Suppressor macrophage treated with lipopolysaccharide for 4 hours (primary cell): ENCODE measurements at places on chromosomes 2 and 18.
A peak's percentile ranks its signal among the peaks of the same experiment; 100 is the strongest.

DNA sequence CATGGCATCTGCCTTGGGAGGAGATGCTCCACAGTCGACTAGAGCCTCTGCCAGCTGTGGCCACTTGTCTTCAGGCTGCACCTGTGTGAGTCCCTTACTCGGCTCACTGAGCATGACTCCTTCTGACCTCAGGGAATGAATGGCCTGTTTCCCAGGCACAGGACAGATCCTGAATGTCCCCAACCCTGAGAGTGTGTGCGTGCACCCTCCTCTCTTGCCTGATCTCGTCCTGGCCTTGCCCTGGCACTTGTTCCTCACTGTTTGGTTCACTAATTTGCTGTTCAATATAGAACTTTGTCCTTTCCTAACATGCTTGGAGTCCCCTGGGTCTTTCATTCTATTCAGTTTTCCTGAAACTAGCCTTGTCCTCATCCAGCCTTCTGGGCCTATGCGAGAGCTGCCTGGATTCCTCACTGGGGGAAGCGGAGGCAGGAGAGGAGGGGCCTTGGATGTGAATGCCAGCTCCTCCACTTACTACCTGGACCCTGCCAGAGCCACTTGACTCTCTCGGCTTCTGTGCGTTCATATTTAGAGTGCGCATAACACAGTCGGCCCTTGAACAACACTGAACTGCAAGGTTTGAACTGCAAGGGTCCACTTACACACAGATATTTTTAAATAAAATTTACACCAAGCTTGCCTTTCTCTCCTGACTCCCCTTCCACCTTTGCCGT is 184.8 kb downstream of the ACKR3 start:
- no peak for DNase-seq

GRCh38 chr18:70671889-70672565 is 383.2 kb downstream of the SOCS6 start:
- DNase-seq: no peak

- no peak for DNase-seq
Observed at GRCh38 chr2:48984922-48985321, 169.4 kb downstream of the FSHR start.

- peak; percentile 5 for DNase-seq
Observed at GRCh38 chr2:231926761-231927565, 767 bp upstream of the NPPC start.

DNA sequence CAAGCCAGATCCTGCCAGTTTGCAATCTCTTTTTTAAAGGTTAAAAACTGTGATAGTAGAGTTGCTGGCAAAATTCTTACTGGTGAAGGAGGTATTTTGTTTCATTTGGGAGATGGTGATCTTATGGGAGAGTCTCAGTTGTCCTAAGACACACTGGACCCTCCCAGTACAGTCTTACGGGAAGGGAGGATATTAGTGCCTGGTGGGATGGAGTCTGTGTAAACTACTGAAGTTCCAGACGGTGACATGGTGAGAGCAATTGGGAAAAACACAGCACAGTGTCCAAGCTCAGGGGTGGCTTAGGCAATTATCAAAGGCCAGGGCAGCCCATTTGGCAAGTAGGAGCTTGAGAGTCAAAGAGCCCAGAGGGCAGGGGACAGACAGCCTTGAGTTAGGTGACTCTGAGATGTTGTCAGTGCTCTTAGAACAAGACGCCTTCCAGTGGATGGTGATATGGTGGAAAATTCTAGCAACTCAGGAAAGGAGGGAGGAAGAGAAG is 143.7 kb upstream of the CCDC68 start:
- no peak for DNase-seq

- peak; percentile 69 for DNase-seq
Observed at GRCh38 chr2:170716851-170717598, 1.9 kb downstream of the SP5 start.

DNA sequence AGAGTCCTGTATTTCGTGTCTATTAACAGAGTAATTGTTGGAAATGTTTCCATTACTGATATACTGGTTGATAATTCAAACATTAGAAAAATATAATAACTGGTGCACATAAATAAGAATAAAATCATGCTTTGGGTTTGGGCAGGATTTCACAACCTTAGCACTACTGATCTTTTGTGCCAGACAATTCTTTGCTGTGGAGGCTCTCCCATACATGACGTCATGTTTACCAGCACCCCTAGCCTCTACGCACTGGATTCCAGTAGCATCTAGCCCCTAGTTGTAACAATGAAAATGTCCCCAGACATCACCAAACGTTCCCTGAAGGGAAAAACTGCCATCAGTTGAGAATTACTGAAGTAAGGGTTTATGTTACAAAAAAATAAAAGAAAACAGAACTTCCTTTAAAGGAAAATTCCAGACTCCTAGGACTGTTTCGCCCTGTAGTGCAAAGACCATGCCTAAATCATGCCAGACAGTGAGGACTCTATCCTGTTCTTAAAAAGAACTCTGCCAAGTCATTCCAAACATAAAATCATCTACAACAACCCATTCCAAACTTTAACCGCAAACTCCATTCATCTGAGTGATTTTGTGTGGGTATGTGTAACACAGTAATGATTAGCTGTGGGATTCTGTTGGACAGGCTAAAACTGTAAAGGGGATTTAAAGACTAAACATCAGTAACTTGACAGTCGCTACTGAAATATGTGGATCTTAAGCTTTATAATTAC is 313.4 kb upstream of the CCDC68 start:
- no peak for DNase-seq

DNA sequence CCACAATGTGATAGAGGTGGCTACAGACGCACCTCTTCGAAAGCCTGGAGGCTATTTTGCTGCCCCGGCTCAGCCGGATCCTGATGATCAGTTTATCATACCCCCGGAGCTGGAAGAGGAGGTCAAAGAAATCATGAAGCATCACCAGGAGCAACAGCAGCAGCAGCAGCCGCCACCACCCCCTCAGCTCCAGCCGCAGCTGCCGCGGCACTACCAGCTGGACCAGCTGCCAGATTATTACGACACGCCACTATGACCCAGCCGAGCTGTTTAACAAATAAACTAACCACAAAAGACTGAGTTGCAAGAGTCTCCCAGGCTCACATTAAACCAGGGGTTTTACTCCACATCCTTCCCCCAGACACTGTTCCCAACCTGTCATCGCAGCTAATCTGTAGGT is 263.8 kb downstream of the PHLPP1 start:
- peak; percentile 63 for DNase-seq

- no peak for DNase-seq
Observed at GRCh38 chr2:159786938-159787337, 11.1 kb downstream of the CD302 start.

DNA sequence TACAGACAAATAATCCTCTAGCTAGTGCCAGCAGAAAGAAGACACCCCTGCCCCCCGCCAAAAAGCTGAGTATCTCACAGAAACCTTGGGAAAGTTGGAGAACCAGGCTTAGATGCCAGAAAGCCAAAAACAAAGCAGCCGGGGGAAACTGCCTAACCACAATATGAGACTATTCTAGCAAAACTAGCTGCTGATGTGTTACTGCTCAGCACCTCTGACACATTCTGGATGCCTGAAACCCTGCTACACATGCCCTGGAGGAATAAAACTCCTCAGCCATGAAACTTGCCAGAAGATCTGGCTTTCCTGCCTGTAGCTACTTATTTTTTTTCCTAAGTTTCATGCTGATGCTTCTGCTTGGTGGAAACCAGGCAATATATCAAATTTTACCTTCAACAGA is 122.7 kb upstream of the GCFC2 start:
- no peak for DNase-seq

DNA sequence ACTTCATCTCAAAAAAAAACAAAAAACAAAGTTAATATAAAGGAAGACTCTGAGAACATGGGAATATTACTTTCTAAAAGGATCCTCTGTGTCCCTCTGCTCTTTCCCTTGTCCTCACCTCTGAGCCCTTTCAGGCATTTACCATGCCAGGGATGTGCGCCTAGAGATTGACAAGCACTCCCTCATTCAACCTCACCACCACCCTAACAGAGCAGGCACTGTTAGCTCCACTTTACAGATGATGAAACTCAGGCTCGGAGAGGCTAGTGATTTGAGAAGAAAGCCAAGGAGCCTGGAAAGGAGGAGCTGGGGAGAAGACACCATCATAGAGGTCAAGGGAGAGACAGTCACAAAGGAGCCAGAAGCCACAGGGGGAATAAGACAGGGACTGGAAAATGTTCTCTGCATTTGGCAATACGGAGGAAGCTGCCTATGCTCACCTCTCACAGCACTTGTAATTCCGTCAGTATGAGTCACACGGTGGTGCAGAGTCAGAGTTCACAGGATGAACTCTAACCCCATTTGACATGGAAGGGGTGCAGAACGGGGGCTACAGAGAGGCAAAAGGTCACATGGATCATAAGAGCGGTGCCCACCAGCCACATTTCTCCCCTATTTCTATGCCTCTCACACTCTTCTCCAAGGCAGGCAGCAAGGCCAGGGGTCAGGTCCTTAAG is 101.8 kb upstream of the NFU1 start:
- peak; percentile 20 for DNase-seq

DNA sequence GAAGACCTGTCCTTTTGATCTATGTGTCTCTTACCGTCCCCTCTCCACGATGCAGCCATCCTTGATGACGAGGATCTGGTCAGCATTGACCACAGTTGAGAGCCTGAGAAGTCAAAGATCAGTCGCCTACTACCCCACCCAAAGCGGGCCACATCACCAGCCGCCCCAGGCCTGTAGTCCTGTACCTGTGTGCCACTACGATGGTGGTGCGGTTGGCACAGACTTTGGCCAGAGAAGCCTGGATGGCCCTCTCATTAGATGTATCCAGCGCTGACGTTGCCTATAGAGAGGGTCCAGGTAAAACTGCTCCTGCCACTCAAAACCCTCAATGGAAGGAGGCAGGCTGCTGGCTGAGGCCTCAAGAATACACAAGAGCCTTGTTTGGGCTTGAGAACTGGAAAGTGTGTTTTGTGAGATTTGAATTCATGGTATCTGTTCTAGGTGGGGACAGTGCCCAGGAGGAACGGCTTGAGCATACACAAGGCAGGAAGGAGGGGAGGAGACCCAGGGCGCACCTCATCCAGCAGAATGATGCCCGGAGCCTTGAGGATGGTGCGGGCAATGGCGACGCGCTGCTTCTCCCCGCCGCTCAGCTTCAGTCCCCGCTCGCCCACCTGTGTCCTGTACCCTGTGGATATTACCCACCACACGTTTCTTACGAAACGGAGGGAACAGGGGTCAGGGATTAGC is 3.8 kb downstream of the ZFAND2B start:
- DNase-seq: no peak

DNA sequence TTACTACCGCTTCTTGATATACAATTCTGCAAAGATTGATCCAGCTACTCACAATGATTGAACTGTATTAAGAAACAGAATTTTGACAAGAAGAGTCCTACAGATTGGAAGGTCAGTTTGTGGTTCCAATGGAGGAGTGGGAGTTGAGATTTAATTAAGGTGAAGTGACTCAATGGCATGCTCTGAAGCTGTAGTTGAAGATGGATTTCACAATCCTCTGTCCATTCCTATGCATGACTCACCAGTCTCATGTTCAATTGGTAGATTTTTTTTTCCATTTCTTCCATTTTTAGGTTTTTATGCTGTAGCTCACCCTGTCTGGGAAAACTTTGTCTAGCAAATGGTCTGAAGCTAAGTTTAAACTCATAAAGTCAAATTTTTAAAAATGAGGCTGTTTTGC is 83.3 kb downstream of the DPP4 start:
- peak; percentile 72 for DNase-seq

DNA sequence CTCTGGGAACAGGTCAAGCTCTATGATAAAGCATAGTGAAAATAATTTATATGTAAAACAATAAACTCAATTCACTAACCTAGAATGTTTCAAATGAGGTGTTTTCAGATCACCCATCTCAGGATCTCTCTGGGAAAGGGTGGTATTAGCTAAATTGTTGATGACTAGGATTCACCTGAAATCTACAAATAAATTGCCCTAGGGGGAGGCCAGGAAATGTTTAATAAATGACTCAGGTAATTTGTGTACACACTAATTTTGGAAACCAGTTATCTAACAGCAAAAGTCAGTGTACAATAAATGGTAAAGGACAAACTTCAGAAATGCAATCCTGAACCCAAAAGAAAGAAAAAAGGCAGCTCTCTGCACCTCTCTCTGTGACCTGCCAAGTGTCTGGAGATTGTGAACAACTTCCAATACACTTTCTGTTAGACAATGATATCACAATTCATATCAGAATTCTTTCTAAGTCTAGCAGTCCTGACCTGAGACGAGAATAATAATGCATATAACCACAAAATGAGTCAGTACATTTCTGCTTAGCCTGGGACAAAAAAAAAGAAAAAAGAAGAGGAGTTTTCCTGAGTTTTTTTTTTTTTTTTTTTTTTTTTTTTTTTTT is 760.0 kb downstream of the EPHA4 start:
- DNase-seq: no peak

- no peak for DNase-seq
Observed at GRCh38 chr18:42530276-42530675, 575.2 kb downstream of the PIK3C3 start.

DNA sequence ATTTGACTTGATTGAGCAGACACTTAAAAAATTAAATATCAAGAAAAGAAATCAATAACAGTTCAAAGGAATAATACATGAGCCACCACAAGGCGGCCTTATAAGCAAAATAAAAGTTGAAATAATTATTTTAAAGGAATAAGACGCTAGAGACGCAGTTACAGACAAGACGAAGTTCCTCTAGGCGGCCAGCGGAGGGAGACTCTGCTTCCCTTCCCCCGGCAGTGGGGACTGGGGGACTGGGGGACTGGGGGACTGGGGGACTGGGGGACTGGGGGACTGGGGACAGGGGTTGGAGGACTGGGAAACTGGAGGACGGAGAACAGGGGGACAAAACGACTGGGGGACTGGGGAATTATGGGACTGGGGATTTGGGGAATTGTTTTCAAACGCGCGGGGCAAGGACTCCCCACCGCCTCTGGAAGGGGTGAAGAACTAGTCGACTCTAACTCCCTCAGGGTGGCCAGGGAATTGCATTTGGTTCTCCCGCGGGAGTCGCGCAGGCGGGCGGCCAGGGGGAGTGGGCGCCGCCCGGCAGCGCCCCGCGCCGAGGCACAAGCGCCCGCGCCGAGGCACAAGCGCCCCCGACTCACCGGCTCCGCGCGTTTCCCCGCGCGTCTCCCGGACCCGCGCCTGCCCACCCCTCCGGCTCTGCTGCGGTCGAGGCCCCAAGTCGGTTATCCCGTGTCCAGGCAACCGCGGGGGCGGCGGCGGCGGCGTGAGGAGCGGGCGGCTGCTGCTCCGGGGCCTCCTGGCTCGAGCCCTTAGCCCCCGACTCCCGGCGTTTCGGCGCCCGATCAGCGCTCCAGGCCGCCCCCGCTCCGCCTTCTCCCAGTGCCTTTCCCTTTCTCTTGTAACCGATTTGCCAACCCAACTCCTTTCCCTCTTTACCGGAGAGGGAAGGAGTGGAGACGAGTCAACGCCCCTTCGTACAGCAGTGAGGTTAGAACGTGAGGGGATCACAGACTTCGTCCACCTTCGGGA is at the start of gene CCDC178:
Gene CCDC178 (minus strand): TSS at position 662 of the 984 bp plus-strand sequence. CDS start 28,633 bp downstream, outside the sequence.
- DNase-seq: no peak

- no peak for DNase-seq
Observed at GRCh38 chr2:1688161-1688560, 56.2 kb downstream of the PXDN start.

DNA sequence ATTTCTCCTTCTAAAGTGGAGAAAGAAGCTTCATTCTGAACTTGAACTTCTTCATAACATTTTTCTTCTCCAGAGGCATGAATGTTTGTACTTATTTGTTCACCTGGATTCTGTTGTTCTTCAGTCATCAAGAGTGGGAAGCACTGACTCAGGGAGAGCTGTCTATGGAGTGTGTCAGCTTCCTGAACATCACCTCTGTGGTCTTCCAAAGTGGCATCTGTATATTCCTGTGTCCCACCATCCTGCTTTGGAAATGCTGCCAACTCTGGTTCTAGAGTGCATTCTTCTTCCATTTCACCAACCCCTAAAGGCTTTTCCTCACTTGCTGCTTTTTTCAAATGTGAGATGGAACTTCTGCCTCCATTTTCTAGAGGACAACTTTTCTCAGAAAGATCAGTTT is 59.5 kb downstream of the TTN start:
- DNase-seq: no peak
